ENCODE measurements at places on chromosomes 6 and 20.

- no peak for DNase-seq
These were observed 37.6 kb upstream of the SUPT3H start for GRCh38 chr6:45415315-45415714.

DNA sequence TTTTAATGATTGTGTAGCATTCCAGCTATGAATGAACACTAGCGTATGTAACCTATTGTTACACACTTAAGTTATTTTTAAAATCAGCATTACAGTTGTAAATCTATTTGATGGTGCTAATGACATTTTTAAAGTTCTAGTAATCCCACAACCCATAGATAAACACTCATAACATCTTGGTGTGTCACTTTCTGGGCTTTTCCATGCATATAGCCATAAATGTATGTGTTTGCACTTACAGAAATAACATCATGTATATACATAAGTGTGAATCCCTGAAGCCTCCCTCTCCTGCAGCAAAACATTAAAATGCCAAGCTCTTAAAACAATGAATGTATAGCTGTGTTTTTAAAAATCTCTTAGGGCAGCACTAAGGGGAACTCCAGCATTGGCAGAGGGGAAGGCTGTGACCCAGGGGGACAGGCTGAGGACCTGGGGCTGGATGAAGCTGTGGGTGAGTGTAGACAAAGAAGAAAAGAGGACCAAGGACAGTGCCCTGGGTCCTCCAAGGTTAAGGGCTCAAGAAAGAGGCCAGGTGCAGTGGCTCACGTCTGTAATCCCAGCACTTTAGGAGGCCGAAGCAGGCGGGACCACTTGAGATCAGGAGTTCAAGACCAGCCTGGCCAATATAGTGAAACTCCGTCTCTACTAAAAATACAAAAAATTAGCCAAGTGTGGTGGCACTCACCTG, 929 bp upstream of the CENPB start:
- DNase-seq = peak; percentile 20

DNA sequence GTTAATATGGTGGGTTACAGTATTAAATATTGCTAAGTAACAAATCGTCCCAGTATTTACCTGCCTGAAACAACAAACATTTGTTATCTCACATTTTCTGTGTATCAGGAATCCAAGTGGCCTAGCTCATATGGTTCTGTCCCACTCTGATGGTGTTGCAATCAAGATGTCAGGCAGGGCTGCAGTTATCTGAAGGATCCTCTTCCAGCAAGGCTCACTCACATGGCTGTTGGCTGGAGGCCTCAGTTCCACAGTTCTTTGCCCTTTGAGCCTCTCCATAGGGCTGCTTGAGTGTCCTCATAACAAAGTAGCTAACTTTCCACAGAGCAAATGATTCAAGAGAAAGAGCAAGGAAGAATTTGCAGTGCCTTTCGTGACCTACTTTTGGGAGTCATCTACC, 17.7 kb downstream of the RAB22A start:
- DNase-seq = no peak

- no peak for DNase-seq
These were observed 89.4 kb downstream of the ECT2L start for GRCh38 chr6:138885156-138885819.

DNA sequence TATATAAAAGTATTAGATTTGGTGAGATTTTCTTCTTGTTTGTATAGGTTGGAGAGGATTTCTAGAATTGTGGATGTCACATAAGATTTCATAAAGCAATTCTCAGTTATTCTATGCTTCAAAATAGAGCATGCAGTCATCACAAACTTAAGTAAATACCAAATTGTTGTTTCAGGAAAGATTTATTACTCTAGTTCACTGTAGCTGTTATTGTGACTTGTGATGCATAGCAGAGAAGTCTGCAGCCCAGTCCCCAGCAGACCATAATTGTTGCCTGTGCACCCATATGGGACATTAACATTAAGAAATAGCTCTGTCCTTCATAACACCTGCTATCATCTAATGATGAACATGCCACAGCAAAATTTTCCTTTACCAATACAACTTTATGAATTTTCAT, 228.0 kb upstream of the FAM83B start:
- DNase-seq = no peak

GRCh38 chr6:39430446-39430845, 107.9 kb upstream of the KCNK16 start:
- DNase-seq = no peak

DNA sequence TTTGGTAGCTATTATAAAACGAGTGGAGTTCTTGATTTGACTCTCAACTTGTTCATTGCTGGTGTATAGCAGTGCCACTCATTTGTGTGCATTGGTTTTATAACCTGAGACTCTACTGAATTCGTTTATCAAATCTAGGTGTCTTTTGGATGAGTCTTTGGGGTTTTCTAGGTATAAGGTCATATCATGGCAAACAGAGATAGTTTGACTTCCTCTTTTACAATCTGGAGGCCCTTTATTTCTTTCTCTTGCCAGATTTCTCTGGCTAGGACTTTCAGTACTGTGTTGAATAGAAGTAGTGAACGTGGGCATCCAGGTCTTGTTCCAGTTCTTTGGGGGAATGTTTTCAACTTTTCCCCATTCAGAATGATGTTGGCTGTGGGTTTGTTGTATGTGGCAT, 38.8 kb downstream of the SUMO4 start:
- no peak for DNase-seq

DNA sequence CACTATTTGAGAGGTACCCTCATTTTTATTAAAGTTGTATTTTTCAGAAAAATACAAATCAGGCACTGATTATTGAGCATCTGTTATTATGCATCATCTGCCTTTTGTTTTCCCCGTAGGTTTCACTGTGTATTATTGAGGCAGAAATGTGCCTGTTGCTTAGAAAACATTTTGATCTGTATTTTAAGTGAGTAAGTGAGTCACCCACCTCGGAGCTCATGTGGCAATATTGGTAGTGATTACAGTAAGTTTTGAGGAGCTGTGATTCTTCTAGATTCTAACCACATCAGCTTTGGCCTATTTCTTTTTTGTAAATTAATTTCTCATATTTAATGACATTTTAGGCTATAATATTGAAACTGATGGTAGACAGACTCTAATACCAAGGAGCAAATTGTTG, 59.6 kb upstream of the LAMP5 start:
- DNase-seq = peak; percentile 4

DNA sequence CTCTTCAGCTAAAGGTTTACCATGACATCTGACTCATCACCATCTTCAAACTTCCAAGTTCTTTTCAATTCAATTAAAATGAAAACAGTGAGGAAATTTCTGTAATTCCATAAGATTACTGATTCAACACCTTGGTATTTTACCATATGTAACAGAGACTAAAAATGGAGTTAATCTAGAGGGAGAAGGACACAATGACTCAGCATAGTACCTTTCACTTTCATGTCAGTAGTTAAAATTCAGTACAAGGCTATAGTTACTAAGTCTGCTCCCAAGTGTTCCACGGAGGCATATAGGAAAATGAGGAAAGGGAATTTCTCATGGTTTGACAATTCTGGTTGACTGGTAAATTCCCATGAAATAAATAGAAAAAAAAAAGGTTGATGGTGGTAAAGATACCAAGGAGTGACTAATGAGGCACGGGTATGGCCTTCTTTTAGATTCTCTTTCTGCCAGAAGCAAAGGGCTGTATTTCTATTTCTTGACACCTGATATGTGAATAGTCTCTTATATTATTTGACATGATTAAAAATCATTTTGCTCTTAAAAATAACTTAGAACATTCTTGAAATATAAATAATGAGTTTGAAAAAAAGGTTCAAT, 526.7 kb upstream of the ADGRB3 start:
- peak; percentile 52 for DNase-seq

All from ELR (cell line).